IPS DF 19.7 (cell line): ENCODE measurements at places on chromosomes 6 and 20.

DNA sequence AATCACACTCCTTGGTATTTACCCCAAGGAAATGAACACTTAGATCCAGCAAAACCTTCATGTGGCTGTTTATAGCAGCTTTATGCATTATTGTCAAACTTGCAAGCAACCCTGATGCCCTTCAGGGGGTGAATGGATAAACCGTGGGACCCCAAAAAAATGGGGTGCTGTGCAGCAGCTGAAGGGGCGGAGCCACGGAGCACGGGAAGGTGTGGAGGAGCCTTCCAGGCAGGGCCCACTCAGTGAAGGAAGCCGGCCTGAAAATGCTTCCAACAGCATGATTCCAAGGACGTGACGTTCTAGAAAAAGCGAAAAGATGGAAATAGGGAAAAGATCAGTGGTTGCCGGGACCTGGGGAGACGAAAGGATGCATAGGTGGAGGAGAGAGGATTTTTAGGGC, 25.6 kb upstream of the FRMD1 start:
- DNase-seq: no peak

DNA sequence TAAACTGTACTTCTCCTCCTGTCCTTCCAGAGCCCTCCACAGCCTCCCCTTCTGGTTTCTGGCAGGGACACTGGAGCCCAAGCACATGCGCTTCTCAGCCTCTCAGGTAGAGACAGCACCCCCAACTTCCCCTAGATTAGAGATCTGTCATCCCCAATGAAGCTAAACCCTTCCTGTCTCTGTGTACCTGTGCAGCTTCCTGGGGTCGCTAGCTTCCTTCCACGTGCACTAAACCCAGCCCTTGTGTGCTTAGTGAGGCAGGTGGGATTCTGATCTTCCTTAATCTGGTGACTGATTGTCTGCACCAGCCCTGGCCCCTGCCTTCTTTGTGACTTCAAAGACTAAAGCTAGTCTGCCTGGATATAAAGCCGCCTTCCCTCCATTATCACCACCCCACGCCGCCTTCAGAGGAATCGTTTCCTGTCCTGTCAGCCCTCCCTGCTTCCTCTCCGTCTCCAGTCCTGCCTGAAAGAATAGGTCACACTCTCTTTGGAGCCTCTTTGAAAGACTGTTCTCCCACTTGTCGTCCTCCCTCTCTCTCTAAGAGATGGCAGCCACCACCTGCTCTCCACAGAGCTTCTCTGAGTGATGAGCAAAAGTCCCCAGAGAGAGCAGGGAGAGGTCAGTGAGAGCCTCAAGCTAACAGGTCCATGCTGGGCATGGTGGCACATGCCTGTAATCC, 27.5 kb downstream of the CAPN11 start:
- DNase-seq: no peak

- no peak for DNase-seq
These were observed 18.1 kb downstream of the SLX4IP start for GRCh38 chr20:10453241-10453640.

DNA sequence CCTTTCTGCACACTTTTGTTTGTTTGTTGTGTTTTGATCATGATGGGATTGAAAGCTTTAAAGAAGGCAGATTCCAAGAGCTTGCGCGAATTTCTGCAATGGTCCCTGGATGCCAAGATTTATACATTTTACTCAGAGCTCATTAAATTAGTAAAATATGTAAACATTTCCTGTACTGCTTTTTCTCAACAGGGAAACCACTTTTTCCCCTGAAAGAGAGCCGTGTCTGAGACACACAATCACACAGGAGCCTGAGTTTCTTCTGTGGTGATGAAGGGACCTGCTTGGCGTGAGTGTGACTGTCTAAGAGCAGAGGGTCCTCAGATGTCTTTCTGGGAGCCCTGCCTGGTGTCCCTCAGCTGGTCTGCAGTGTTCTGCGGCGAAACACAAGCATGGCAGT, 12.1 kb upstream of the TAGAP start:
- no peak for DNase-seq

GRCh38 chr6:24997905-24998304, 62.1 kb upstream of the RIPOR2 start:
- no peak for DNase-seq

GRCh38 chr20:6819599-6819998, 52.1 kb downstream of the BMP2 start:
- no peak for DNase-seq

DNA sequence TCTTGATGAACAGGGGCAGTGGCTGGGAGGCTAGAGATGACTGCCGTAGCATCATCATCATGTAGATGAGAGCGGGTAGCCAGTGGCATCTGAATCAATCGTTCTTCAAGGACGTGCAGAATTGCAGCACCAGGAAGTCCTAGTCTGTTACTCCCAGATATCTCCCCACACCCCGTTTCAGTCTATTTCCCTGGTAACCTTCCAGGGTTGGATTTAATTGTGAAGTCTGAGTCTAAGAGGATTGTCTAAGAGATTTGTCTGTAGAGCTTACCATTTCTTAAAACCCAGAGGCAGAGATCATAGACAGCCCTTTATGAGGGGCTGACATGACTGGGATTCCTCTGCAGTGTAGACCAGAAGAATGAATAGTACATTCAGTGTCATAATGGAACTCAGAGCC, 16.6 kb upstream of the CD83 start:
- DNase-seq: no peak

DNA sequence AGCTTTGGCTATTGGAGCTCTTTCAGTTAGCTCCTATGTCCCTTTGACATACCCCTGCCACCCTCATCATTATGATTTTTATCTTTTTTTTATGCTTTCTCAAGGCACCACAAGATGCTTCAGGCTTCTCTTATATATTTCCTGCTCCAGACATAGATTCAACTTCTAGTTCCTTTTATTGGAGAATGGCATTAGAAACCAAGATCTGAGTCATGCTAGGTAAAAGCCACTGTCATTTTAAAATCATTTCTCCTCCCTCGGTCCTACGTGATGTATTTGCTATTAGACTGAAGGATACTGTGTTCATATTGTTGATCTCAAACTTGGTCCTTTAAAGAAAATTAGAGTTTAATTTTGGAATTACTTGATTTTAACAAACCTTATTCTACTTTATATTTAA, 8.3 kb downstream of the TENT5A start:
- DNase-seq: no peak

DNA sequence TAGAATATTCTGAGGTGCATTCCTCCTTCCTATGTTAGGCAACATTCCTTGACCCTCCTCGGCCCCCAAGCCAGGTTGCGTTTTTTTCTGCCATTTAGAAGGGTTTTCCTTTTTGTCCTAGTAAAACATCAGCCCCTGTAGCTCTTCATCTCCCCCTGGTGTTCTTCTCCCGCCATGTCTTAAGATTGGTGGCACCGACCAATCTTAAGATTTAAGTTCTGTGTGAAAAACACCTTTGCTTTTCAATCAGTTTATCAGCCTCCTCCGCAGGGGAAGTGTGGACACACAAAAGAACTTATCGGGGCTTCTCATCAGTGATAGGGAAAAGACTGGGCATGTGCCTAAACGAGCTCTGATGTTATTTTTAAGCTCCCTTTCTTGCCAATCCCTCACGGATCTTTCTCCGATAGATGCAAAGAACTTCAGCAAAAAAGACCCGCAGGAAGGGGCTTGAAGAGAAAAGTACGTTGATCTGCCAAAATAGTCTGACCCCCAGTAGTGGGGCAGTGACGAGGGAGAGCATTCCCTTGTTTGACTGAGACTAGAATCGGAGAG, 719 bp upstream of the EDN1 start:
- no peak for DNase-seq

DNA sequence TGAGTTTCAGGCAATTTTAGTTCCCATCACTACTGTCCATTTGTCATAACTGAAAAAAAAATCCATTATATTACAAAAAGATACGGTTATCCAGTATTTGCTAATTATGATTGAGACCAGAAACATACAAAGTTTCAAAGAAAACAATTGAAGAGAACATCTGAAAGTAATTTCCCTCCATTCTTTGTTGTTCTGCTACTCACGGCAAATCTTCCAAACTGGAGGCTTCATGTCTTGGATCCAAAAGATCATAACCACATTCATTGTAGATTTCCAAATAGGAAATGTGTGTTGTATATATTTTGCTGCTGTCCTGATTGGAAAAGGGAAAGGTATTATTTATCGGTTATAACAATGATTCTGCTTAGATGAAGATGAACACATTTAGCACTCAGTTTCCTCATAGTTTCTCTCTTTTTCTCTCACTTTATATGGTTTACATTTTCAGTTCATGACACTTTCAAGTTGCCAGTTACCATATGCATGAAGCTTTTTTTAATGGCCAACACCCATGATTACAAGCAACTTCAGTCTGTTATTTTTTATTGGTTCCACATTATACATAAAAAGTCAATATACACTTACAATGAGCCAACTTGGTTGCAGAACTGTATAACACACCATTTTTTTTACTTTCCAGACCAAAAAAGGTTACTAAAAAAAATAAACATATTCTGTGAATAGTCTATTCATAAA, 90.4 kb downstream of the KIF6 start:
- DNase-seq: no peak

GRCh38 chr6:112320561-112321318, 26.4 kb upstream of the RFPL4B start:
- no peak for DNase-seq

- DNase-seq: no peak
These were observed 40.9 kb upstream of the SMOC2 start for GRCh38 chr6:168400037-168400436.

DNA sequence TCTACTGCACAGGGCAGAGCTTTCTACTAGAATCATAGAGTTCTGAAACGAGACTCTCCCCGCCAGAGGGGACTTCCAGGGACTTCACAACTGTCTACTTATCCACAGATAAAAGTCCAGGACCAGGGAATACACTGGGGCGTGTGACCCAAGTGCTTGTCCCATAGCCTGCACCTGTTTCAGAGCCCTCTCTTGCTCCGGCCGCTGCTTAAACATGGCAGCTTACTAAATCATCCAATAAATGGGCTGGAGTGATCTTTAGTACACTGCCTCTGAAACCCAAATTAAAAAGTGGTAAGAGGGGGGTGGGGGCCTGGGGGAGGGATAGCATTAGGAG, 8.9 kb upstream of the RAB44 start:
- no peak for DNase-seq
